Adrenal gland (tissue), 19 donors: ENCODE measurements at places on chromosomes 4 and X. TPM values are rescaled to one million over a fixed set of nuclear protein-coding genes. Genes with fewer than 3 reads are reported as not detected.

Gene STS
- total RNA-seq: 4.7 TPM

Gene CPZ
- 4.9 TPM for total RNA-seq

Gene CASP3
- 11.2 TPM for total RNA-seq

Gene SLC10A4
- 2.6 TPM for total RNA-seq

Gene NAP1L3
- total RNA-seq: 9.8 TPM

Gene RASGEF1B
- total RNA-seq: 24.7 TPM

Gene ZNF674
- 5.6 TPM for total RNA-seq

Gene SAGE1
- not detected for total RNA-seq

Gene SLC6A14
- total RNA-seq: not detected

Gene TCEAL5
- total RNA-seq: 0.40 TPM

Gene TMEM271
- 1.9 TPM for total RNA-seq

- no peaks in the 10 kb centered on the region for H3K4me1 ChIP-seq
- no peaks in the 10 kb centered on the region for H3K36me3 ChIP-seq
- no peak overlapping the region for H3K4me3 ChIP-seq
- no peak overlapping the region for H3K27ac ChIP-seq
These were observed 255.4 kb downstream of the TLL1 start for GRCh38 chr4:166128403-166128802.

DNA sequence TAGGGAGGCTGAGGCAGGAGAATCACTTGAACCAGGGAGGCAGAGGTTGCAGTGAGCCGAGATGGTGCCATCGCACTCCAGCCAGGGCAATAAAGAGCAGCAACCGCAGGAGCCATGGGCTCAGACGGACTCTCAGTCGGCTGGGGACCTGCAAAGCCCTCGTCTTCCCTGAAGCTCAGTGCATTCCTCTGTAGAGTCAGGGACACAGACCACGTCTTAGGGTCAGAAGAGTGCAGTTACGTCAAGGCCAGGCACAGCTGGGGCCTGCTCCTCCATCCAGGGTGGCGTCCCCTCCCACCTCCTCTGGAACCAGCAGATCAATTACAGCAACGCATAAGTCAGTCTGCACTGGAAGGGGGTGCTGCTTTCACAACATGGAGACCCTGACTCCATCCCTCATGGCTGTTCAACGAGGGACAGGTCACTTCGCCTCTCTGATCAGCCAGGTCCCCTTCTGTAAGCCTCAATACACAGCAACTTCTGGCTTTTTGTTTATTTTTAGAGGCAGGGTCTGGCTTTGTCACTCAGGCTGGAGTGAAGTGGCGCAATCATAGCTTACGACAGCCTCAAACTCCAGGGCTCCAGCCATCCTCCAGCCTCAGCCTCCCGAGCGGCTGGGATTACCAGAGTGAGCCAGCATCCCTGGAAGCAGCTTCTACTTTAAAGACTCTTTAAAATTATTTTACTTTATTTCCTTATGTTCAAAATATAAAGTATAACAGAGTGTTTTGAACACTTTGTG lies 76.4 kb downstream of the ZFYVE28 start:
- no peaks in the 10 kb centered on the region for H3K27me3 ChIP-seq
- no peak overlapping the region for H3K27ac ChIP-seq
- DNase-seq: peak; percentile 6
- H3K36me3 ChIP-seq: no peaks in the 10 kb centered on the region
- no peak overlapping the region for H3K4me3 ChIP-seq
- H3K4me1 ChIP-seq: no peaks in the 10 kb centered on the region

DNA sequence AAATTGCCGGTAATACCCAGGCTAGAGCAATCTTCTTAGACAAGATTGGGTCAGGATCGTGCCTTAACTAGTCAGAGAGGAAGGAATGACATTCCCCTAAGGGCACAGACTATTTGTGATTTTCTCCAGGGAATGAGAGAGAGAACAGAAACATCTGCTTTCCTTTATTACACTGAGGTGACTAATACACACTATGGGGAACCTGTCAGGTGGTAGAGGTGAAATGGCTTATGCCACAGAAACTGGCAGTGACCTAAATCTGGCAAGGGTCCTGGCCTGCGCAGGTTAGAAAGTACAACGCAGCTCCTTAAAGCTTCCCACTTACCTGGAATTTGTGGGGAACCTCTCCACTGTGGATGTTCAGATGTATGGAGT lies 16.6 kb upstream of the HPGD start:
- DNase-seq: no peak
- H3K4me3 ChIP-seq: no peak overlapping the region
- no peaks in the 10 kb centered on the region for H3K4me1 ChIP-seq
- no peaks in the 10 kb centered on the region for H3K36me3 ChIP-seq
- H3K27me3 ChIP-seq: no peaks in the 10 kb centered on the region

DNA sequence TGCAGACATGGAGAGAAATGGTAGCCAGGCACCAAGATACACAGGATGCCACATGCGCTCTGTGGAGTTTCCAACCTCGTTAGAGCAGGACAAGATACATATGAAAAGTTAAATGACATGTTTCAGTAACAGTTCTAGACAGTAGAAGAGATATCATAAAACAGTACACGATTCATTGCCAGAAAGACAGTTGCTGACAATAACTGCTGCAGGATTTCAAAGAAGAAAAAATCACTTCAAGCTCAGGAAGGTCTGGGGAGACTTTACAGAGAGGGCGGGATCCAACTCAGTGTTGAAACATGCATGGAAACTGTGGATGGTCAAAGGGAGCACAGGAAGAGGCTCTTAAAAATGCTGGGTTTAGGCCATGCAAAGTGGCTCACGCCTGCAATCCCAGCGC lies 31.0 kb downstream of the DCTD start:
- no peaks in the 10 kb centered on the region for H3K4me1 ChIP-seq
- H3K27me3 ChIP-seq: no peaks in the 10 kb centered on the region
- H3K4me3 ChIP-seq: no peak overlapping the region

GRCh38 chrX:148282504-148282903 lies 217.9 kb upstream of the AFF2 start:
- H3K27ac ChIP-seq: no peak overlapping the region
- no peaks in the 10 kb centered on the region for H3K4me1 ChIP-seq
- H3K4me3 ChIP-seq: no peak overlapping the region

DNA sequence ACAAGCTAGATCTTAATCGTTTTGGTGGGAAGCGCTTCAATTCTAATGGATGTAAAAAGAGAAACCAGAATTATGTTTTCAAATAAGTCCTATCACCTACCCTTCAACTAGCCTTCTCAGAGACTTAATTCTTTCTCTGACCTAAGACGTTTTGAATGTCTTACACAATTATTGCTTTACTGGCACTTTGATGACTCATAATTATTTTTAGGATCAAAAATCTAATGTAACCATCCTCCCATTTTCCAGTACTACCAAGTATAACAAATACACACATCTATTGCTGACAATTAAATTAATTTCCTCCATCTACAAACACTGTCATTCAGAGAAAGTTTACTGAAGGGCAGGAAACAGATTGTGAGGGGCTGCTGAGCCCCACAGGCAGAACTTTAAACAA lies 108.6 kb downstream of the PPP3CA start:
- H3K27ac ChIP-seq: no peak overlapping the region
- H3K4me3 ChIP-seq: no peak overlapping the region

DNA sequence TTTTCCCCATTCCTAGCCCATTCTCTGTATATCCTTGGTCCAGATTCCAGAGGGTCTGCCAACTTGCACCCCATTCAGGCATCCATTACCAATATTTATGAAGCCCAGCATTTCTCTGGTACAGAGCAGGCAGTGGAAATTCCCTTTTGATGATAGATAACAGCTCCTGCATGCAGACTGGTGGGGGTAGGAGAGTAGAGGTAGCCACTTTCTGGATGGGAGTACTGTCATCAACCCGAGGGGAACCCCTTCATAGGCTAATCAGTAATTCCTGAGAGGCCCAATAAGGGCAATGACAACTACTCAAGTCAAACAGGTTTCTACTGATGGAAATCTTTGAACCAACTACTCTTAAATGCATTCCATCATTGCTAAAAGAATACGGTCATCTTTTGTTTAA lies 63.7 kb downstream of the COL25A1 start:
- no peaks in the 10 kb centered on the region for H3K36me3 ChIP-seq
- H3K27me3 ChIP-seq: no peaks in the 10 kb centered on the region
- DNase-seq: no peak
- no peak overlapping the region for H3K27ac ChIP-seq
- H3K4me1 ChIP-seq: no peaks in the 10 kb centered on the region

- no peaks in the 10 kb centered on the region for H3K36me3 ChIP-seq
- DNase-seq: no peak
- H3K27ac ChIP-seq: no peak overlapping the region
These were observed 106.8 kb upstream of the NKX1-1 start for GRCh38 chr4:1512738-1513660.

DNA sequence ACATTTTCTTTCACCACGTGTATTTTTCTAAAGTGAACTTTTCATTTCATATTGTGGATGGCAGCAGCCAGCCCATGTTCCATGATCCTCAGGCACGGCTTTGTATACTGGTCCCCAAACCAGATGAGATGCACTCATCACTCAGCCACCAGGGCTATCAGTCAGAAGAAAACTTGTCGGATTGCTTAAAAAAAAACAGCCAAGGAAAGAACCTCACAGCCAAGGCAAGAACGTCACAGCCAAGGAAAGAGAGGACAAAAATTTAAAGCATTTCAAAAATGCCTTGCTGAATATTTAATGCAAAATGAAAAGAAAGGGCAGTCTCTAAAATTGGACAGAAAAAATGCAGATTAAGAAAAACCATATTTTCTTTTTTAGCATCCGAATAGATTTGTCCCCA lies 333.3 kb downstream of the PDGFC start:
- no peaks in the 10 kb centered on the region for H3K27me3 ChIP-seq
- no peaks in the 10 kb centered on the region for H3K4me1 ChIP-seq
- no peak overlapping the region for H3K4me3 ChIP-seq
- H3K36me3 ChIP-seq: no peaks in the 10 kb centered on the region

GRCh38 chr4:140980426-140981200 lies 152.7 kb downstream of the RNF150 start:
- DNase-seq: no peak
- no peak overlapping the region for H3K27ac ChIP-seq
- H3K4me1 ChIP-seq: peaks cover 12% of the 10 kb centered on the region
- H3K36me3 ChIP-seq: no peaks in the 10 kb centered on the region
- H3K4me3 ChIP-seq: no peak overlapping the region

DNA sequence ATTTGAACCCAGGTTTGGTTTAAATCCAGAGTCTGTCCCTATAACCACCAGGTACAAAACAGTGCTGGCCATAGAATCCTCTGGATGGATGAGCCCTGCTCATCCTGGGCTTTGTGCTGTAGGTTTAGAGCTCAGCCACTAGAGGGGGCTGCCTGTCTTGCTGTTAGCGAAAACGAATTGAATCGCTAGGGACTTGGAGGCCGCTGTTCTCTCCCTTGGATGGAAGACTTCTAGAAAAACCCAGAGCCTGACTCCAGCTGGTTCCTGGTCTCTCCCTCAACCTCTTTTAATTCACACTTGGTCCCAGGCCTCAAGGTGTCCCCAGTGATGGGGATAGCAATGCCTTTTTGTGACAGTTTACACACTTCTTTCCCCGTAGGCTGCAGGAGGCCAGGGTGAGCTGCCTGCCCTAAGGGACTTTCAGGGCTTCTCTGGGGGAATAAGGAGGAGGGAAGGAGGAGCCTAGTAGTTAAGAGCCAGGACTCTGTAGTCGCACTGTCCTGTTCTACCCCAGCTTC lies 8.7 kb downstream of the RIPPLY1 start:
- peaks cover 8% of the 10 kb centered on the region for H3K4me1 ChIP-seq
- peak overlapping the region; percentile 32 for H3K27ac ChIP-seq
- H3K27me3 ChIP-seq: no peaks in the 10 kb centered on the region
- H3K36me3 ChIP-seq: no peaks in the 10 kb centered on the region

DNA sequence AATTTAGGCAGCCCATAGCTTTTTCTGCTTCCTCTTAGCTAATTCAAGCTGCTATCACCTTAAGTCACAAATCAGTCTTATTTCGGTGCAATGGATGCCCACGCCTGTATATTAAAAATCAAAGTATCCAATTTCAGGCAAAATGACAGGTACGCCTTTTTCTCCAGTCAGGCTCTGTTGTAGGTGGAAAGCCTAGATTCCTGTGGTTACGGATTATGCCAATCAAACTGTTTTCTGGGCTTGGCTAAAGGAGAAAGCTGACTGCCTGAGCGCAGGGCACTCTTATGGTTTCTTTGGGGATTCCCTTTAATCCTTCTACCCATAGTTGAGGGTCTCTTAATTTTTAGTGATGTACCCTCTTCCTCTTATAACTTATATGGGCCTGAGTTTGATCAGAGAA lies 550.5 kb downstream of the PDHA2 start:
- no peaks in the 10 kb centered on the region for H3K27me3 ChIP-seq
- no peak overlapping the region for H3K27ac ChIP-seq

- no peaks in the 10 kb centered on the region for H3K27me3 ChIP-seq
- peaks cover 43% of the 10 kb centered on the region for H3K4me1 ChIP-seq
- no peaks in the 10 kb centered on the region for H3K36me3 ChIP-seq
- DNase-seq: peak; percentile 73
- peak overlapping the region; percentile 24 for H3K27ac ChIP-seq
These were observed 65.0 kb downstream of the SCD5 start for GRCh38 chr4:82733636-82734035.

- H3K27me3 ChIP-seq: no peaks in the 10 kb centered on the region
- H3K27ac ChIP-seq: no peak overlapping the region
- H3K36me3 ChIP-seq: no peaks in the 10 kb centered on the region
- no peak for DNase-seq
These were observed 49.5 kb upstream of the CBR4 start for GRCh38 chr4:169059306-169060211.

DNA sequence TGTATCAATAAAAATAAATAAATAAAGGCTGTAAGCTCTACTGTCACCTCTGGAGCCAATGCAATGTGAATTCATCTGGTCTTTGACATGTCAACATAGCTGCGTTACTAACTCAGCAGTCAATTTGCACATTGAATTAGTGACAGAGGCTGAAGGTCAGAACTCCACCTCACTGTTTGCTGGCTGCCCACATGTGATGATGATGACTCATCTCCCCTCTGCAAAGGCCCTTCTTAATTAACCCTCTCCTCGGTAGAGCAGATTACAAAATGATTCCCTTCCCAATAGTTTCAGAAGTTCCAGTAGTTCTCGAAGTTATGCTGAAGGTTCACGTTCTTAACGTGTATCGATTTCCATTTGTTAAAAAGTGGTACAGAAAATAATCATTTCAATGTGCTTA lies 1626.0 kb upstream of the TENM3 start:
- H3K4me1 ChIP-seq: peaks cover 7% of the 10 kb centered on the region
- no peak overlapping the region for H3K4me3 ChIP-seq
- peak; percentile 37 for DNase-seq
- no peaks in the 10 kb centered on the region for H3K27me3 ChIP-seq

- no peak for DNase-seq
- H3K36me3 ChIP-seq: no peaks in the 10 kb centered on the region
- no peak overlapping the region for H3K4me3 ChIP-seq
- H3K27me3 ChIP-seq: no peaks in the 10 kb centered on the region
These were observed 280.8 kb upstream of the NOCT start for GRCh38 chr4:138734746-138735145.
